ENCODE measurements at places on chromosomes 6 and 20. TPM values are rescaled to one million over a fixed set of nuclear protein-coding genes. Genes with fewer than 3 reads are reported as not detected.

CD40 gene
- 9.5 TPM for total RNA-seq

TPMT gene
- total RNA-seq = 9.4 TPM

CST4 gene
- not detected for total RNA-seq

CCN5 gene
- 0.66 TPM for total RNA-seq

KCNQ5 gene
- total RNA-seq = not detected

TTLL9 gene
- total RNA-seq = not detected

CDSN gene
- under 0.01 TPM for total RNA-seq

PROKR2 gene
- total RNA-seq = not detected

MRPS10 gene
- total RNA-seq = 35.6 TPM

UBE2J1 gene
- total RNA-seq = 34.4 TPM

CDH26 gene
- not detected for total RNA-seq

KCNG1 gene
- 8.6 TPM for total RNA-seq

BTNL2 gene
- not detected for total RNA-seq

PRICKLE4 gene
- 1.3 TPM for total RNA-seq

OTOR gene
- total RNA-seq = not detected

TMEM200A gene
- 1.4 TPM for total RNA-seq

ANGPT4 gene
- total RNA-seq = not detected

TCP11 gene
- total RNA-seq = not detected

SIRPD gene
- 0.09 TPM for total RNA-seq

VWA7 gene
- total RNA-seq = 0.09 TPM

FOXQ1 gene
- total RNA-seq = not detected

DACT2 gene
- not detected for total RNA-seq

TP53INP2 gene
- total RNA-seq = 2.5 TPM

OR12D3 gene
- not detected for total RNA-seq

SLC26A8 gene
- total RNA-seq = not detected

BANF2 gene
- total RNA-seq = not detected

ATP9A gene
- 21.2 TPM for total RNA-seq

PTGIS gene
- 1.5 TPM for total RNA-seq

SNX21 gene
- 19.0 TPM for total RNA-seq

BMP2 gene
- total RNA-seq = 16.6 TPM

PBOV1 gene
- not detected for total RNA-seq

DEFB112 gene
- not detected for total RNA-seq

SNAP91 gene
- not detected for total RNA-seq

KIF3B gene
- 29.3 TPM for total RNA-seq

CNBD2 gene
- total RNA-seq = 3.1 TPM

SSTR4 gene
- not detected for total RNA-seq

AKAP12 gene
- total RNA-seq = 226 TPM

SLPI gene
- 0.19 TPM for total RNA-seq

HLA-DRB5 gene
- total RNA-seq = 0.19 TPM

NKX2-2 gene
- not detected for total RNA-seq

CTAGE9 gene
- total RNA-seq = not detected

HUS1B gene
- total RNA-seq = 1.6 TPM
